Dermis blood vessel endothelial cell (primary cell): ENCODE measurements at places on chromosomes 3 and 15. TPM values are rescaled to one million over a fixed set of nuclear protein-coding genes. Genes with fewer than 3 reads are reported as not detected.

DNA sequence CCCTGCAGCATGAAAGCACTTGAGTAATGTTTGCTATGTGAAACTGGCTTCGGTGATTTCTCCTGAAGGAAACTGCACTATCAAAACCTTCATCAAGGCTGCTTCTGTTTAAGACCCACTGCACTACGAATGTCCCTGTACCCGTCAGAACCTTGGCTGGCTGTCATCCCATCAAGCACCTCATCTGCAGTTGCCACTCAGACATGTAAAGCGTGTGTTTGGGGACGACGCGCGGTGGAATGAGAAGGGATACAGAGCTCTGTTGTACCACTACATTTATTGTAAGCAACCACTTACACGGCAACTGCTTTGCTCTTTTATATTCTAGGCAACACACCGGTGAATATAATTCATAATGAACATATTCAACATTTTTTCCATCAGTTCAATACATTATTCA, 147.6 kb downstream of the TIGIT start:
- no peak for DNase-seq

- DNase-seq, result no peak
Observed at GRCh38 chr15:45674677-45675076, 39.8 kb downstream of the SQOR start.

GRCh38 chr15:93040288-93041158, 48.5 kb downstream of the RGMA start:
- DNase-seq, result no peak

- no peak for DNase-seq
Observed at GRCh38 chr15:25054943-25055342, 100.2 kb downstream of the SNRPN start.

DNA sequence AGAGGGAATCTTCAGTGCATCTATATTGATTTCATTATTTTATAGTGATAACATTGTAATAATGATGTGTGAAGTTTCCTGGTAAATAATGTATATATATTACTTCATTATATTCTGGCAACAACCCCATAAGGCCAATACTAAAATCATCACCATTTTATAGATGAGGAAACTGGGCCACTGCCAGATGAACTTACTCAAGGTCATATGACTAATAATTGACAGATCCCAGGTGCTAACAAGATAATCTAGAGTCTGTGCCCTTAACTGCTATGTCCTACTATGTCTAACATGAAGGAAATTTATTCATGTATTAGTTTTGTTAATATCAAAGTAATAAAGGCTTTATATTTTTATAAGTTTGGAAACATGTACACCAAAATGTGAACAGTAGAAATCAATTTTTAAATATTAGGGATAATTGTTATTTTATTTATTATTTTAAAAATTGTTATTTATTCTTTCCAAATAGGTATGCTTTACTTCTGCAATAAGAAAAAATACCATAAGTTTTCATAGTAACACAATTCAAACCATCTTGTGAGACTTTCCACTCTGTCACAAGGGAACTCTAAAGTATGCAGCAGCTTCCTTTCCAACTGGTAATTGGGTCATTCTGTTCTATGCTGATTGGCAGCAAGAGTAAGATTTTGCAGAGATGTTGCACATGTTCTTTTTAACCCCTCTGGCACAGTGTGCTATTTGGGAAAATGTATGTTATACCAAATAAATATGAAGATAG, 90.8 kb upstream of the CMC1 start:
- no peak for DNase-seq

DNA sequence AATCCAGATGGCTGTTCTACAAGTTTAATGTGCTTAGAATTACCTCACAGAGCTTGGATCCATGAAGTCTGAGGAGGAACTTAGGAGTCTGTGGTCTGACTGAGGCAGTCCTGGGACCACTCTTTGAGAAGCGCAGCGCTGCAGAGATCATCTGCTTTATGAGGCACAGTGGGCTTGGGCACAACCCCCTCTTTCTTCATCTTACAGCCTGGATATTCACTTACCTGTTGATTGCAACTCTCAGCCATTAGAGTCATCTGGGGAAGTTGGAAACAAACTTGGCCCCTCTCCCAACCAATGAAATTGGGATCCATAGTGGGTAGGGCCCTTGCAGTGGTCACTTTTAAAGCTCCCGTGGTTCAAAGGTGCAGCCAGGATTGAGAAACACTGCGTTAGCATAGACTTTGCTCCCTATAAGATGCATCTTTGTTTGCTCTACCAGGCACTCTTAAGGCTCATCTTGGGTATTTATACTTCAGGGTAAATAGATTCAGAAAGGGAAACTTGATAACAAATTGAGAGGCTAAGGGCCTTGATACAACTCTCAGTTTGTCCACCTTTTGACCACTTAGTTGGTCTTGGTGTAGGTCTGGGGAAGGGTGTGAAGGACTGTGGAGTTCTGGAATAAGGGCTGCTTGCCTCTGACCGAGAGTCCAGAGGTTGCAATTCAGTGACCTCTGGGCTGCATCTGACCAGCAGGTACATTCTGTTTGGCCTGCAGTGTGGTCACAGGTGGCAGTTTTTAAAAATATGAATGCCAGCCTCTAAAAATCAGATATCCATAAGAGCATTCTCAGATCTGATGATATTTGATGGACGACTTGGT, 22.8 kb downstream of the FEM1B start:
- DNase-seq, result no peak

GRCh38 chr15:34799149-34800101, 4.1 kb upstream of the ACTC1 start:
- peak; percentile 6 for DNase-seq

DNA sequence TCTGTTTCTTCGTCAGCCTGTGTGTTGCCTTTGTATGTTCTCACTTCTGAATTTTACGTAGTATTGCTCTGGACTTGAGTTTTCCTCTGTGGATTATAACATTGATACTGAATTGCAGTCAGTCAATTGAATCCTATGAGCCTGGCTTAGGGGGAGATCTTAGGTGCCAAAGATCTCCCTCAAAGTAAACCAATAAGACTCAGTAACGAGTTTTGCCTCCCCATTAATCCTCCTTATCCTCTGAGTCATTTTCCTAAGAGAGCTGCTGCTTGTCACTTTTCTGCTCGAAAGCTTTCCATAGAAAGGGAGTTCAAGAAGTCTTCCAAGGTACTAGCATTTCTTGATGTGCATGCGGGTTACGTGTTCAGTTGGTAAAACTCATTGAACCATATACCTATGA, 126.4 kb downstream of the CHDH start:
- DNase-seq, result no peak

DNA sequence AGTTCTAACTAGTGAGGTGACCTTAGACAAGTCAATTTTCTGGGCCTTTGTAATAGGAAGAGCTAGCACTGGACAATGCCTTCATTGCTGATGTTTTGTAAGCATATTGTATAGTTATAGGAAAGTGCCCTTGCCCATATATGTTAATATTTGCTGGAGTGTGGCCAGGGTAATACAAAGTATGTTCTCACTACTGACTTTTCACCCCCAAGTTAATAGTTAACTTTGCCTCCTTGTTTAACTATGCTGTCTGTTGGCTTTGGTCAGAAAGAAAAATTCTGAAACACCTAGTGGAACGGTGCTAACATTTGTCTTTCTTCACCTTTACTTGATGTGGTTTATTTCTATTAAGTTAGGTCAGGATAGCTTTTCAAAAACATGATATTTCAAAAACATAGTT, 287.4 kb upstream of the CTNNB1 start:
- DNase-seq, result no peak

DNA sequence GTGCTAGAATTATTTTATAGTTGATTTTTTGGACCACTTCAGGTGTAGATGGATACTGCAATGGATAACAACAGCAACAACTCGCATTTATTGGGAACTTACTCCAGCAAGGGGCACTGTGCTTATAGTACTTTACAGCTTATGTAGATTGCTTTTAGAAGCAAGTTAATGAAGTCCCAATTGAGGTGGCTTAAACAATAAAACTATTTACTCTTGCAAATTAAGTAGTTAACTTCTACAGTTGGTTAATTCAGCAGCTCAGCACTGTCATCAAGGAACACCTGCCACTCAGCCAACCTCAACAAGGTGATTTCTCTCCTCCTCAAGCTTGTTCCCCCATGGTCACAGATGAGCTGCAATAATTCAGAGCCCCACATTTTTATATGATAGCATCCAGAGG, 124.1 kb downstream of the RASA2 start:
- no peak for DNase-seq

GRCh38 chr3:110708156-110708555, 363.5 kb upstream of the NECTIN3 start:
- no peak for DNase-seq

GRCh38 chr3:186361246-186361761, 730 bp downstream of the DGKG start:
- DNase-seq, result no peak

DNA sequence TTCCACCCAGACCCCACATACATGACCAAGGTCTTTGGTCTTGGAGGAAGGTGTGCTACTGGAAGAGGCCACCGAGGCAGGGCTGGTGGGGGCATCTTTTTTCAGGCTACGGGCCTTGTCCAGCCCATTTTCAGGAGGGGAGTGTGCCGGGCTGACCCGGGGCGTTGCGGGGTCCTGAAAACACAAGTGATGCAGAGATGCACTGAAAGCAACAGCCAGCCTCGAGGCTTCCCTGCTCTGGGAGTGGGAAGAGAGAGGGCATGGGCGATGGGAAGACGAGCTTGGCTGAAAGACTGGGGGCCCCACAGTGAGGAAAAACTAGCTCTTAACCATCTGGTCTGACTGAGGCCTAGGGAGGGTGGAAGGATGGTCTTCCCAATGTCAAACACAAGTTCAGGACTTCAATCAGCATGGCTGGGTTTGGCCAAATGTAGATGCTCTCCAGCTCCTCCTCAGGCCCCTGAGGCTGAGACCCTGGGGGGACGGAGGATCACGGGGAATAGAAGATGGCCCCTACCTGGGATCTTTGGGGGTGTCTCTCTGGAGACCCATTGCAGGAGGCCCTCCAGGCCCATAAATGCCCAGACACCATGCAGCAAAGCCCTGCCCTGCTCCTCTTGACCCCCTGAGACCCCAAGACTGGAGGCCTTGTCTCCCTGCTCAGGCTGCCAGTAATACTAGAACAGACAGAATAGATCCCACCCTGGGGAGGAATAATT, 38.9 kb downstream of the TLE3 start:
- no peak for DNase-seq

- DNase-seq, result peak; percentile 73
Observed at GRCh38 chr15:32651229-32651837, 9.8 kb downstream of the SCG5 start.

GRCh38 chr15:73388256-73388781, 19.6 kb upstream of the HCN4 start:
- DNase-seq, result peak; percentile 9

DNA sequence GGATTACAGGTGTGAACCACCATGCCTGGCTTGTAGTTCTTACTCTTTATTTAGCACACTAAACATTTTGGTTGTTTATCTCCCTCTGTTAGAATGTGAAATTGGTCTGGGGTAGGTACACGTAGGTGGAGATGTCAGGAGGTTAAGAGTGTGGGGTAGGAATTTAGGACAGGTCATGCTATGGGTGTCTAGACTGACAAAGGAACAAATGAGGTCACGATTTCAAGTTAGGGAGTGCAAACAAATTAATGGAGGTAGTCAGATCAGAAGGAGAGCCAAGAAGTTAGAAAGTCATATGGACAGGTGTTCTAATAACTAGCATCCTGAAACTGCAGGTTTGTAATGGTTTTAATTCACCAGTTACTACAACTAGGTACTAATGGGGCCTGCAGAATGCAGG, 19.8 kb downstream of the CDV3 start:
- DNase-seq, result no peak

GRCh38 chr3:9746330-9746729, 3.4 kb upstream of the OGG1 start:
- DNase-seq, result peak; percentile 83

The ZNF80 gene
- not detected in 2 replicates for total RNA-seq

The TPRG1 gene
- total RNA-seq, result not detected in 2 replicates

The ADAMTSL3 gene
- 6.0 and 15.1 TPM in 2 replicates for total RNA-seq

The CLDN18 gene
- not detected in 2 replicates for total RNA-seq

The RBP2 gene
- total RNA-seq, result not detected in 2 replicates

The HYAL1 gene
- 11.4 and 30.6 TPM in 2 replicates for total RNA-seq

The PARP15 gene
- 0.17 and 0.47 TPM in 2 replicates for total RNA-seq

The LNP1 gene
- total RNA-seq, result 0.51 and 1.1 TPM in 2 replicates

The MORC1 gene
- not detected in 2 replicates for total RNA-seq

The PTPRG gene
- 25.6 and 26.0 TPM in 2 replicates for total RNA-seq

The UNC13C gene
- not detected in 2 replicates for total RNA-seq

The IMPG2 gene
- 0.37 and 0.85 TPM in 2 replicates for total RNA-seq

The C15orf62 gene
- 1.0 and 2.1 TPM in 2 replicates for total RNA-seq
